ENCODE measurements at places on chromosomes 1 and 21.

- DNase-seq, result no peak
Observed at GRCh38 chr1:190436615-190437014, 41.0 kb downstream of the BRINP3 start.

DNA sequence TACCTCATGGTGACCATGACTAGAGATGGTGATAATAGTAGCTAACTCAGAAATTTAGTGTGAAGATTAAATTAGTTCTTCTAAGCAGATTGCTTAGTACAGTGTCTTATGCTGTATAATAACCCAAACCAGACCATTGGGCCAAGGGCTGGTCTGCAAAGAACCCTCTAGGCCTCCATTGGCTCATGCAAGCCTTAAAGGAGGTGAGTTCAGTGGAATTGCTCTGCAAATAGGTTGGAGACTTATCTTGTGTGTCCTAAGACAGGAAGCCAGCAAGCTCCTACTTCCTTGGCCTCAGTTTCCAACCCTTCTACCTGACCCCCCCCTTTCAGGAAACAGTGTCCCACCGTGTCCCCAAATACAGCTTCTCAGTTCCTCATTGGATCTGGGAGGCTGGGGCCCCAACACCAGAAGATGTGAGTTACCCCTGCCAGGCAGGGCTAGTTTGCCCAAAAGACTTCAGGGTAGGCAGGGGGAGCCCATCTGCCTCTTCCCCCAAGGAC lies 1.9 kb upstream of the MEF2D start:
- no peak for DNase-seq

DNA sequence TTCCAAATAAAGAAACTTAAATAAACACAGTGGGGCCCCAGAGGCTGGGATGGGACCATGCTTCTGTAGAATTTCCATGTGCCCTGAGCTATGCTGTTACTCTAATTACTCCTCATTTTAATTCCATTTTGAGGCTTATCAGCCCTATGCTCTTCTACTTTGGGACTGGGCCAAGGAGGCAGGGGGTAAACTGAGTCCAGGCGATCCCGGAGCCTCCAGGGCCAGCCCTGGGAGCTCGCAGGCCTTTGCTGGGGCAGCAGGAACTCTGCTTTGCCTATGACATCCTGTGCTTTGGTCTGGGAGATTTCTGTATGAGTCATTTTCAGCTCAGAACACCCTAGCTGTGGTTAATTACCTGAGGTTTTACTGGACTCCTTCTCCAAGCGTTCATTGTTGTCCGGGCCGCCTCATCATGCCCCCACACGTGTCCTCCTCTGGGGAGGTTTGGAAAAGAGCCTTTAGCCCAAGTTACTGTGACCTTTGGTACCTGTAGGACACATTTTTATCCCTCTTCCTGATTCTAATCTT lies 95.7 kb downstream of the RHOU start:
- DNase-seq, result no peak

- DNase-seq, result no peak
Observed at GRCh38 chr1:28974432-28974831, 60.1 kb downstream of the EPB41 start.

DNA sequence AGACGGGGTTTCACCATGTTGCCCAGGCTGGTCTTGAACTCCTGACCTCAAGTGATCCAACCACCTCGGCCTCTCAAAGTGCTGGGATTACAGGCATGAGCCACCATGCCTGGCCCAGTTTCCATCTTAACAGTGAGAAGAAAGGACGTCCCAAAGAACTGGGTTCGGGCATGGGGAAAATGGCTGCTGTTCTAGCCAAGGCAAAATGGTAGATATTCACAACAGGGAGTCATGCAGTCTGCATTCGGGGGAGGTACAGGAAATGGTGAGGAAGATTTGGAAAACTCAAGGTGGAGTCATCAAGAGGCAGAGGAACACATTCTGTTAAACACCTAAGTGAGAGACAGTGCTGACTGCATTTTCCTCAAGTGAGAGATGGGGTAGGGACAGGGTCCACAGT lies 4.1 kb upstream of the ATP2B4 start:
- no peak for DNase-seq

Measured in T-helper 17 cell (primary cell).